ENCODE measurements at places on chromosomes 6 and 20.

GRCh38 chr20:3767110-3767426 is 485 bp downstream of the ADISSP start:
- DNase-seq = no peak

GRCh38 chr6:137218473-137218916 is 690 bp downstream of the IFNGR1 start:
- no peak for DNase-seq

DNA sequence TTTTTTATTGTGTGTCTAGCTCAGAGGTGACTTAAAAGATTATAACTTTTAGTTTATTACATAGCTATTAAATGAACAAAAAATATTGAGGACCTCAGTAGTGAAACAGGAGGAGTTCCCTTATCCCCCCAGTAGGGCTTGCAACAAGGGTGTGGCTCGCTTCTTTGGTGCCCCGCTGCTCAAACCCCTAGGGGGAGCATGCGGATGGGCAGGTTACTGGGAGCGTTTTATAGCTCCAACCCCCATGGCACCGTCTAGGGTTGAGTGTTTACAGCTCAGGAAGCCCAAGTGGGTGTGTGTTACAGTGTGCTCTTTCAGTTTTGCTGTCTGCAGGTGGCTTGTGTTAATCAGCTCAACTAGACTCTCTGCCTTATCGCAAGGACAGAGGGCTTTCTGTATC is 1513.7 kb downstream of the GRIK2 start:
- no peak for DNase-seq

DNA sequence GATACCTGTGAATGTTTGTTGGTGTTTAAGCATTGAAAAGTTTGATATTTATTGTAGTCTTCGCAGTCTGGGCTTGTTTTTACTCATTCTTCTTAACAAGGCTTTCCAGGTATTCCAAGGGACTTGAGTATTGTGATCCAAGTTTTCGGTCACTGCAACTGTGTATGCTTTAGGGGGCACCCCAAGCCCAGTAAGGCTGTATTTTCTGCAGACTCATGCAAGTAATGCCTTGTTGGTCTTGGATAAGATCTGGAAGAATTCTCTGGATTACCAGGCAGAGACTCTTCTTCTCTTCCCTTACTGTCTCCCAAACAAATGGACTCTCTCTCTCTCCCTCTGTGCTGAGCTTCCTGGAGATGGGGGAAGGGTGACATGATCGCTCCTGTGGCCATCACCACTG is 82.1 kb downstream of the RFPL4B start:
- DNase-seq = no peak

- DNase-seq = no peak
These were observed 19.9 kb upstream of the NUS1 start for GRCh38 chr6:117655380-117655779.

- no peak for DNase-seq
These were observed 400.0 kb upstream of the CDH4 start for GRCh38 chr20:60851826-60852704.

GRCh38 chr20:58546756-58547622 is 31.8 kb upstream of the APCDD1L start:
- no peak for DNase-seq

- DNase-seq = no peak
These were observed 124.3 kb upstream of the CNR1 start for GRCh38 chr6:88290411-88290810.
